ENCODE measurements at places on chromosomes 3 and 15.

- no peak for DNase-seq
These were observed 899.5 kb upstream of the CFAP20DC start for GRCh38 chr3:59949311-59949710.

- DNase-seq: no peak
These were observed 32.3 kb downstream of the NKIRAS1 start for GRCh38 chr3:23884481-23884880.

DNA sequence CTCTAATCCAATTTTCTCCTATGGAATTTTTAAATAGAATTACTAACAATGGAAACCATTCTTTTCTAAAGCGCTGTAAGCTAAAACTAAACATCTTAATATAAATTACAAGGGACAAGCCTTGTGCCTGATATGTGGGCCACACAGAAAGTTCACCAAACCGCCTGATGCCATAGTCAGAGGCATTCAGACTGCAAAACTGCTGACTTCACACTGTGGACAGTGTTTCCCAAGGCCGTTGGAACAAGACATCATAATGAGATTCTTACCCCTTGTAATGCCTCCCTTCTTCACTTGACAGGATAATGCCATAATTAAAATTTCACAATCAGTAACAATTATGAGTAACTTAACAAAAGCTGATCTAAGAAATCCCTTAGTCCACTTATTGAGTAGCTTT is 14.9 kb downstream of the SH3GL3 start:
- DNase-seq: no peak

- DNase-seq: no peak
These were observed 306.4 kb upstream of the STT3B start for GRCh38 chr3:31226346-31226745.

DNA sequence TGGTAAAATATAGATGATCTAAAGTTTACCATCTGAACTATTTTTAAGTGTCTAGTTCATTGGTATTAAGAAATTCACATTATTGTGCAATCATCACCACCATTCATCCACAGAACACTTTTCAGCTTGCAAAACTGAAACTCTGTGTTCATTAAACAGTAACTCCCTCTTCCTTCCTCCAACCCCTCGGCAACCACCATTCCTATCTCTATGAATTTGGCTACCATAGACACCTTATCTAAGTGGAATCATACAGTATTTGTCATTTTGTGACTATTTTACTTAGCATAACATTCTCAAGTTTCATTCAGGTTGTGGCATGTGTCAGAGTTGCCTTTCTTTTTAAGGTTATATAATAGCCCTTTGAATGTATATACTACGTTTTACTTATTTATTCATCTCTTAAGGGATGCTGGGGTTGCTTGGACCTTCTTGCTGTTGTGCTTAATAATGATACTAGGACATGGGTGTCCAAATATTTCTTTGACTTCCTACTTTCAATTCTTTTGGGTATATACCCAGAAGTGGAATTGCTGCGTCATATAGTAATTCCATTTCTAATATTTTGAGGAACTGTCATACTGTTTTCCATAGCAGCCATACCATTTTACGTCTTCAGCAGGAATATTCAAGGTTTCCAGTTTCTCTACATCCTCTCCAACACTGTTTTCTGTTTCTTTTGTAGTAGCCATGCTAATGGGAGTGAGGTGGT is 20.9 kb downstream of the KAT2B start:
- DNase-seq: no peak

DNA sequence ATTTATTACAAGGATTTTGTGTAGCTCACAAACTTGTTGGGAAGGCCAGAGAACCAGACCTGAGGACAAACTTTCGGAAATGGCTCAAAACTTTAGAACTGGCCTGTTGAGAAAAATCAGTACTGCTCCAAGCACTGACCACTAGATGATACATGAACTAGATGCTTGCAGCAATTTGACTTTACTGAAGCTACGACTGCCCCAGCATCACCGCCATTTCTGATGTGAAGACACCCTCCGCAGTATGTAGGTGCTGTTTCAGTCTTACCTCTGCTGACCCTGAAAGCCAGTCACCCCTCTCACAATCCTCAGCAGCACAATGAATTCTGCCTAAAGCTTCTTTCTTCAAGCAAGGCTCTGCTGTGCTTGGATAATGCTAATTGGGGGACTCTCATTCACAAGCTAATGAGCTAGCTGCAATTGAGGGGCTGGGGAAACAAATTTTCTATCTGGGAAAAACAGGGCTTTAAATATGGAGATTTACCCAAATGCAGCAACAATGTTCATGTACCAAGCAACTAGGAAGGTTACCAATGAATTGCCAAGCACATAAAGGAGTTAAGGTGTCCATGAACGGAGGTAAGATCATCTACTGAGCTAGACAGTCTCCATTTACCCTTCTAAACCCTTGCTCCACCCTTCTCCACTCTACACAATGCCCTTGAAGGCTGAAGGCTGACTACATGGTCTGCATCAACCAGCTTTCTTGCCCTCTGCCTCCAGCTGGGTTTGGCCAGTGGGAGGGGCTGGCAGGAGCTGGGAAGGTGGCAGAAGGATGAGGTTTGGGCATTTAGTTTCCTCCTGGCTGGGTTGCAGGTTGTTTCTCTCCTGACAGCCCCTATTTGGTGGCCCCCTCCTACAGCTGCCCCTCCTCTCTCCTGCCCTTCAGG is 53.2 kb upstream of the FSTL1 start:
- no peak for DNase-seq

- no peak for DNase-seq
These were observed 1.7 kb upstream of the NGLY1 start for GRCh38 chr3:25784971-25785370.

- DNase-seq: peak; percentile 76
These were observed 40.9 kb upstream of the MRPL3 start for GRCh38 chr3:131543714-131544113.

GRCh38 chr3:31116651-31117050 is 222.2 kb upstream of the GADL1 start:
- DNase-seq: no peak

GRCh38 chr3:101702726-101703125 is 16.2 kb upstream of the RPL24 start:
- no peak for DNase-seq

GRCh38 chr3:185062191-185062590 is 90.7 kb downstream of the C3orf70 start:
- DNase-seq: no peak

DNA sequence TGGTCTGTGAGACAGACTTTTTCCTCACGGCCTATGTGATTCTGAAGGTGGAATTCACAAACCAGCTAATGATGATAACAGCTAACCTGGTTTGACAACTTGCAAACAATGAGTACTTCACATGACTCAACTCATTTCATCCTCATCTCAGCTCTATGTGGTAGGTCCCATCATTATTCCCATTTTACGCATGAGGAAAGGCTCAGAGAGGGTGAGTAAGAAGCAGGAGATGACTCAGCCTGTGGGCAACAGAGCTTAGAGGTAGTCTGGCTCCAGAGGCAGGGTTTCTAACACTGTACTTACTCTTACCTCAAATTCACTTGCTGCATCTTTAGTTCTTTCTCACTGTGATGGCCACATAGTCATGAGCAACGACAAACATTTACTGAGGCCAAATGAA is 25.8 kb upstream of the PSMD6 start:
- no peak for DNase-seq

DNA sequence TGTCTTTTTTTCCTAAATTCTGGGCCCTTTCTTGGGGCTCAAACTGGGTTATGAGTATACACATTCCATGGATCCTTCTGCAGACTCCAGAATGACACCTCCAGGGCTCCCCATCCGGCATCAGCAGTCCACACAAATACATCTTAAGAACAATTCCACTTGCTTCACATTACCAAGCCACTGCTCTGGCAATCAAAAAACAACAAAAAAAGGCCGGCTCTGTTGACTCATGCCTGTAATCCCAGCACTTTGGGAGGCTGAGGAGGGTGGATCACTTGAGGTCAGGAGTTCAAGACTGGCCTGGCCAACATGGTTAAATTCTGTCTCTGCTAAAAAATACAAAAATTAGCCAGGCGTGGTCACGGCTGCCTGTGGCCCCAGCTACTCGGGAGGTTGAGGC is 49.9 kb upstream of the LPP start:
- no peak for DNase-seq

GRCh38 chr3:43015572-43015971 is 36.5 kb downstream of the GASK1A start:
- DNase-seq: no peak

DNA sequence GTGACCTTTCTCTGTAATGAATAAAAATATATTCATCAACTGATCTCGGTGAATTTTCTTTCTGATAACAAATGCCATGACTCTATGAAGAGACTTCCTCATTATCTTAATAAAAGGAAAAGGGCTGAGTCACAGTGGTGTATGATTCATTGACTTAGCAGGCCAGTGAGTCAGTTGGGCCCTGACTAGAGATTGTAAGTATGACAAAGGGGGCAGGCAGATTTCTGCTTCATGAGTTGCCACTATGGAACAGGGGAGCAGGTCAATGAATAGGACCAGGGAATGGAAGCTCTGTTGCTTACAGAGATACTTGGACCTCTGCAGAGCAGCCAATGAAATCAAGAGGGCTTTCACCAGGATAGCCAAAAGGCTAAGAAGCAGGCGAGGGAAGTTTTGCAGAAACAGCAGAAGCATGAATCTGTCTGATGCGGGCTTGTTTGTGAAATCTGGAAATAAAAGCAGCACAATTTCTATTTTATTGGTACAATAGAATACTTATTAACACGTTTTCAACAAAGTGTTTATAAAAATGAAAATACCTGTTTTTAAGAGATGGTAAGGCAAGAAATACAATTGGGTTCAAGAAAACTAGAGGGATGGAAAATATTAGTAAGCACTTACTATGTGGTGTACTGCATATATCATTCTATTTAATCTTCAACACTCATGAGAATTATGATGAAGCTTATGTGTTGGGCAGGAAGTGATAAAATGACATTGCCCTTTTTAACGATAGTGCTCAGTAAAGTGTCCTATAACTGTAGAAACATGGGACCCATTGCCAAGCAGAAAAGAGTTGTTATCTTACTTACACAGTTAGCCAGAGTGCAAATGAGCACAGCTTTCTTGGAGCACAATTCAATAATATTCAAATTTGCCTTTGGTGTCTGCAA is 169.8 kb upstream of the MYRIP start:
- peak; percentile 45 for DNase-seq

- DNase-seq: no peak
These were observed 129.0 kb upstream of the PRICKLE2 start for GRCh38 chr3:64354221-64354620.

DNA sequence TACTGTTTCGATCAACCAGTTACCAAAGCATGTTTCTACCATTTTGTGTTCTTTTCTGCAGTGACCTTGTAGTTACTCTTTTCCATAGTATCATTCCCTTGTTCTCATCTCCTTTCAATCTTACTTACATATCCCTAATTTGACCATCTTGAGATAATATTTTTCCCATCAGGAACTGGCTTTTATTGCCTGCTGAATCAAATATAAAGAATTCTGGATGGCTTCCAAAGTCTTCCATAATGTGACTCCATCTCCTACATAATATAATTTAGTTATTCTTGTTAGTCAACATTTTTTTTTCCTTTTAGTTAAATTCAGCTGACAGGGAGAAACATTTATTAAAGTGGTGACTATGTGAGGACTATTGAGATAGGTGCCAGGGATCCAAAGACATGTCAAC is 7.0 kb downstream of the USP8 start:
- DNase-seq: no peak

GRCh38 chr15:64699751-64700388 is 75.5 kb downstream of the RBPMS2 start:
- DNase-seq: peak; percentile 91

GRCh38 chr15:92617549-92618520 is 37.7 kb downstream of the FAM174B start:
- DNase-seq: peak; percentile 86

- no peak for DNase-seq
These were observed 73.6 kb upstream of the VGLL4 start for GRCh38 chr3:11717301-11717700.

- no peak for DNase-seq
These were observed 39.3 kb upstream of the SSR3 start for GRCh38 chr3:156594219-156594683.

- DNase-seq: no peak
These were observed 53.1 kb upstream of the PXYLP1 start for GRCh38 chr3:141178551-141178950.

- no peak for DNase-seq
These were observed 120.8 kb downstream of the STAG1 start for GRCh38 chr3:136631424-136631823.

DNA sequence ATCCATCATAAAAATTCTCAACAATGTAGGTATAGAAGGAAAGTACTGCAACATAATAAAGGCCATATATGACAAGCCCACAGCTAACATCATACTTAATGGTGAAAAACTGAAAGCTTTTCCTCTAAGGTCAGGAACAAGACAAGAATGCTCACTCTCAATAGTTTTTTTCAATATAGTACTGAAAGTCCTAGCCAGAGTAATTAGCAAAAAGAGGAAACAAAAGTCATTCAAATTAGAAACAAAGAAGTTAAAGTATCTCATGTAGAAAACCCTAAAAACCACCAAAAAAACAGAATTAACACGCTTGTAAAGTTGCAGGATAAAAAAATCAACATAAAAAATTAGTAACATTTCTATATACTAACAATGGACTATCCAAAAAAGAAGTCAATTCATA is 61.8 kb downstream of the MYH15 start:
- no peak for DNase-seq

- DNase-seq: no peak
These were observed 55.2 kb upstream of the SSR3 start for GRCh38 chr3:156610154-156610553.

DNA sequence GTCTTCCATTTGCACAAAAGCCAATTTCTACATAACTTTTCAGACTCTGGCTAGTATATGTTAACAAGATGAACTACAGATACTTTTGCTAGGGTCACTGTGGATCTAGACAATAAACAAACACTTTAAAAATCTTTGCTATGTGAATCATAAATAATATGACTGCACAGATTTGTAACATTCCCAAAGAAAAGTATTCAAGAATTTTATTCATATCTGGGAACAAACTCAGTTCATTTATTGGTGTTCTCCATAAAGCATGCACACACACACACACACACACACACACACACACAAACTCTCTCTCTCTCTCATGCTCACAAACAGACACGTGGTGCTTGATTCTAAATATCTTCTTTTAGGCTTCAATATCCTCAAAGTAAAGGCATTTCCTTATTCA is 18.8 kb upstream of the THRB start:
- DNase-seq: no peak

DNA sequence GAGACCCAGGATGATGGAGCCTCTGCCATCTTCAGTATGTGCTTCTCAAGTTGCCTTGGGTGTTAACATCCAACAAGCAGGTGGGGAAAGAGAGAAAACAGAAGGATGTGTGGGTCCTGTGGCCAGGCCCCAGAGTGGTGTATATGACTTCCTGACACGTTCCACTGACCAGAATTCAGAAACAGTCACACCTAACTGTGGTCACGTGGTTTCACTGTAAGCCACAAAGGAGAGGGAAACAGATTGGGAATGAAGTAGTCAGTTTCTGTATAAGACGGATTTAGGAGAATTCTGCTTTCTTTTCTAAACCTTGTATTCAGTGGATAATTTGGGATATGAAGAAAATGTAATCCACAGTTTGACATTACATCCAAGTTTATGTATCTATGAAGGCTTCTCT is 454.1 kb upstream of the IL12A start:
- no peak for DNase-seq

All from BE2C (cell line).